ENCODE measurements at places on chromosomes 4 and X.

- DNase-seq = no peak
Measured at GRCh38 chrX:115531818-115532403, 29.1 kb upstream of the PLS3 start.

DNA sequence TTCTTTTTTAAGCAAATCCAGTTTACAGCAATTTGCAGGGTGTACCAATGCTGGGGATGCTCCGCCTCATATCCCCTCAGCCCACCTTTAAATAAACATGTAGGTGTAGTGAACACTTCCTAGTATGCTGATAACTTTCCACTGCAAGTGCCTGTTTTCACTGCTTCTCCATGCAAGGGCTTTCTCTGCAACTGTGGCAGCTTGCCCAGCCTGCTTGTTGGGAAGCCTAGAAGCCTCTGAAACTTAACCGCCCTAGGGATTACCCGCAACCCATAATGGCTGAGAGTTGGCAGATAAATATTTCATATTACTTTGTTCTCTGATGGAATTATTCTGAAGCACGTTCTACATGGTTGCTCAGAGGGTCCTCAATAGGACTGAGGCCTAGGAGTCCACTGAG is 253.7 kb upstream of the DDX53 start:
- DNase-seq = no peak

DNA sequence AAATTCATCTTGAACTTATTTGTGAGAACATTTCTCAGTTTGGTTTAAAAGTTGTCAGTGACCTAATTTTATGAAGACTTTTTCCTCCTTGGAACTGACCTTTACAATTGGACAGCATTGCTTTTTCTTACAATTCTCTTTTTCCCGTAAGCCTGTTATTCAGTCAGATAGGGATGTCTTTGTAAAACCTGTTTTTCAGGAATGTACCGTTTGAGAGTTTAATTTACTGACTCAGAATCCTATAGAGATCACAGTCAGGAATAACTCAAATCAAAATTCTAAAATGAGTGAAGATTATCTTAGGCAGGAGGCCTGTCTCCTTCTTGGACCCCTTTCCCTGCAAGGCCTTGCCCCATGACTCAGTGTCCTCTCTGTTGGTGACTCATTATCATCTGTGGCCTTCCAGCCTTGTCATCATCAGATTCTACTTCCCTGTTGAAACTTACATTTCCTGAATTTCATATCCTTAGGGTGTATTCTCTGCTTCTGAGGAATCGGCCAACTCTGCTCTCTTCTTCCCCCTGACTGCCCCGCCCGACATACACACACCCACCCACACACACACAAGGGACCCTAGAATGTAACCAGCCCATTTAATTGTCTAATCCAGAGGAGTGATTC is 99.8 kb downstream of the ARHGAP10 start:
- DNase-seq = no peak

- no peak for DNase-seq
Measured at GRCh38 chr4:5511791-5512190, 196.6 kb downstream of the EVC2 start.

GRCh38 chrX:45749375-45749774 is 548.7 kb upstream of the DIPK2B start:
- no peak for DNase-seq

- DNase-seq = no peak
Measured at GRCh38 chr4:166726832-166727231, 507.5 kb downstream of the SPOCK3 start.

DNA sequence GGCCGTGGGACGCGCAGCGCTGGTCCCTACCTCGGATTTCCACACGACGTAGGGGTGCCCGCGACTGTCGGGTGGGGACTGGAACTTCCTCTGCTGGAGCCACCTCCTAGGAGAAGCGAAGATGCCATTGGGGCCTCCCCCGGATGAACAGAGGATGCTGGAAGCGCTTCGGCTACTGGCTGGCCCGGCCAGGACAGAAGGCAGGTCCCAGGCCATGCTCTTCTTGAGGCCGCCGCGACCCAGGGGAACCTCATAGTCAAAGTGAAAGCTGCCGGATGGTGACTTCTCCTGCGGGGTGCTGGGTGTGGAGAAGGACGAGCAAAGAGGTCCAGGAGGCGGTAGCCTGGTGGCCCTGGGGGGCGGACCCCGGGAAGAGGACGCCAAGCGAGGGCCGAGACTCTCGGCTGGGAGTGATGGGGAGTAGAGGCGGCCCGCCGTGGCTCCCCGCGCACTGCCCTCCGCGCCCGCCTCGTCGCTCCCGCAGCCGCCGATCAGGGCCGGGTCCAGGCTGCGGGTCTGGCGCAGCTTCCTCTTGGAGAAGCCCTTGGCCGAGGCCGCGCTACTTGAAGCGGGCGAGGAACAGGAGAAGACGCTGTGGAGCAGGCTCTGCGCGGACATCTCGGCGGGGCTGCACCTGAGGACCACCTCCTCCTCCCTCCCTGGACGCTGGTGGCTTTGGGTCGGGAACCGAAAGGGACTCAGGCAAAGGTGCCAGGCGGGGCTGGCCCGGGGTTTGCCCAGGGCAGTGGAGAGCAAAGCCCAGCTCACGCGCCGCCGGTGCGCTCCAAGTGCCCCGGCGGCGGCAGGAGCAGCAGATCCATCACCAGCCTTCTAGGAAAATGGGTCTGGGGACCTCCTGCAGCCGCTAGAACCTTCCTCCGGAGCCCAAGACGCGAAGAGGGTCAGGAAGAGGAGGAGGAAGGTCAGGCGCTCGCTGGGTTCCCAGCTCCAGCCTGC is 1.2 kb downstream of the ARHGAP6 start:
- DNase-seq = no peak

All from cerebellar cortex (tissue), 1 donor.